NCI-H1105 treated with DMSO at 0.1 percent for 48 hours (cell line): ENCODE measurements at places on chromosomes 1 and 21.
A peak's percentile ranks its signal among the peaks of the same experiment; 100 is the strongest.

- peak; percentile 46 for DNase-seq
These were observed 40.4 kb downstream of the GATAD2B start for GRCh38 chr1:153882296-153882912.

- no peak for DNase-seq
These were observed 70.1 kb upstream of the ARHGEF16 start for GRCh38 chr1:3384407-3384806.

GRCh38 chr1:39952359-39953110 lies 2.4 kb upstream of the MFSD2A start:
- DNase-seq, result no peak

DNA sequence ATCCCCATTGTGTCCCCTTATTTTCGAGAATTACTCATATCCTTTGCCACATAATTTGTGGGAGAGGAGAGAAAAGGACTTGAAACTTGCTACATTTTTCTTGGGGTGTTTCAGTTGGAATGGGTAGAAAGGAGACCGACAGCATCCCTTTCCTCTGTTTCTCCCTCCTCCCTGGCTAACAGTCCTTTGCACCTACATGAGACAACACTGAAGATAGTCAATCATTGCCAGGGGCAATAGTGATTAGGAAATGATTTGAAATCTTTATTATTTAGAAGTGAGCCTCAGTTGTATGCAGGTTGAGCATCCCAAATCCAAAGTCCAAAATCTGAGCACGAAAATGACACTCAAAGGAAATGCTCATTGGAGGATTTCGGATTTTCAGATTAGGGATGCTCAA lies 7.8 kb upstream of the TARS2 start:
- no peak for DNase-seq

- no peak for DNase-seq
These were observed 155.4 kb downstream of the CLEC20A start for GRCh38 chr1:178341261-178341956.

GRCh38 chr1:158121604-158122254 lies 59.0 kb upstream of the CD1D start:
- DNase-seq, result peak; percentile 64

GRCh38 chr21:33908760-33909159 lies 6.8 kb downstream of the ATP5PO start:
- no peak for DNase-seq
